ENCODE measurements at places on chromosomes 16 and 17.

- no peak for DNase-seq
Observed at GRCh38 chr17:32672711-32673110, 185.9 kb downstream of the CDK5R1 start.

GRCh38 chr17:39231591-39232551 lies 6.1 kb upstream of the STAC2 start:
- peak; percentile 60 for DNase-seq

- DNase-seq, result no peak
Observed at GRCh38 chr16:35011-35677, 18.3 kb downstream of the POLR3K start.

- DNase-seq, result no peak
Observed at GRCh38 chr16:59046335-59046734, 312.2 kb upstream of the GOT2 start.

DNA sequence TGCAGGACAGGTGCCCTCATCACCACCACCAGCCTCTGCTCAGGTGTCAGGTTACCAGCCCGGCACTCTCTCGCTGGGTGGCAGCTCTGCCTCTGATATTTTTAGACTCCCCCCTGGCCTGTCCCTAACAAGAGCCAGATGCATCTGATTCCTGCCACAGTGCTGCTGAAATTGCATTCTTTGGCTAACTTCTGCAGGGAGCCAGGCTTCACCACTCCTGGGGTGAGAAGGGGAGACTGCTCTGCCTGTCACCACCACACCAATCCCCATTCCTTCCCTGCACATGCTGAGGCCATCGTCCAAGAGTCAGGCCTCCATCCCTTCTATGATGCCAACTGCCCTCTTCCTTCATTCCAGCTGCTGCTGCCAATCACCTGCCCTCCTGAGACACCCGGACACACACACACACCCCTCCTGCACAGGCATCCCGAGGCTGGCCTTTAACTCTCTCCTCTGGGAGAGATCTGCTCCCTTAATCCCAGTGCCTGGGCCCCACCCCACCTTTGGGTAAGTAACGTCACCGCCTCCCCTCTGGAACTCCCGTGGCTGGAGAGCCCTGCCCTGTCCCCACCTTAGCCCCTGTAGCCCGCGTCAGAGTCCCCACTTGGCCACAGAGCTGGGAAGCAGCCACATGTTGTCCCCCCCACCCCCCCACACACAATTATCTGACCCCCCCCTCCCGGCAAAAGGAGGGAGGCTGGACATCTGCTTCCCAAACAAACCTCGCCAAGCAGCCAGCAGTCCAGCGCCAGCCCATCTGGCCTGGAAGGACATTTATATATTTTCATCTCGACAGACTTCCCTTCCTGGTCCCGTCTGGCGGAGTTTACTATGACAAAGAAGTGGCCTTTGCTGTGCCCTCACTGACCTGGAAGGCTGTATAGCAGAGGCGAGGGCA lies 2.8 kb downstream of the EMP2 start:
- DNase-seq, result no peak
